Cardiac muscle cell (in vitro differentiated cells and primary cell): ENCODE measurements at places on chromosomes 16 and 17.
A peak's percentile ranks its signal among the peaks of the same experiment; 100 is the strongest.

DNA sequence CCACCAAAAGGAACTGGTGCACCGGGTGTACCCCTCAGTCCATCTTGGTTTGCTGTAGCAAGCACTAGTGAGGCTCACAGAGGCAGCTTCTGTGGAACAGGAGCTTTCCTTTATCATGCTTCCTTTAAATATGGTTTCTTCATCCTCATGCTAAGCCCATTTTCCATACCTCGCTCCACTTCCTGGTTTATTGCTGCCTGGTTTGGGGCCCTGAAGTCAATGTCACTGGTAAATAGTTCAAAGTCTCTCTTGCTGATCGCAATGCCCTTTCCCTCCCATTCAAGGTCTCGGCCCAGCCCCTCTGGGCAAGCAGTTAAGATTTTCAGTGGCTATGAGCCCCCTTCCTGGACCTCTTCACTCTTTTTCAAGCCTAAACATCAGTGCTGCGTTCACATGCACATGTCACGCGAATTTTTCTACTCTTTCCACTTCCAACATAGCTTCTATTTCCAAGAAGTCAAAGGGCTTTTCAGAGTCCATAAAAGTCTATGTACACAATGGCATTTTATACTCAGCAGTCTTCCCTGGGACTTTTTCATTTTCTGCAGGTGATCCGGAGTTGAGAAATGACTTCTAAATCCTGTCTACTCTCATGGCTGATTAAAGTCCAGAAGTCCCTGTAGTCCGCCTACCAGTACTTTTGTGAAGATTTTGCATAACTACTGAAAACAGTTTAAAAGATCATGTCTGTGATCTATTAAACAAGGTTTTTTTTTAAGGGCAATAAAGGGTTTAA lies 323.8 kb upstream of the ZFHX3 start:
- DNase-seq, result no peak

DNA sequence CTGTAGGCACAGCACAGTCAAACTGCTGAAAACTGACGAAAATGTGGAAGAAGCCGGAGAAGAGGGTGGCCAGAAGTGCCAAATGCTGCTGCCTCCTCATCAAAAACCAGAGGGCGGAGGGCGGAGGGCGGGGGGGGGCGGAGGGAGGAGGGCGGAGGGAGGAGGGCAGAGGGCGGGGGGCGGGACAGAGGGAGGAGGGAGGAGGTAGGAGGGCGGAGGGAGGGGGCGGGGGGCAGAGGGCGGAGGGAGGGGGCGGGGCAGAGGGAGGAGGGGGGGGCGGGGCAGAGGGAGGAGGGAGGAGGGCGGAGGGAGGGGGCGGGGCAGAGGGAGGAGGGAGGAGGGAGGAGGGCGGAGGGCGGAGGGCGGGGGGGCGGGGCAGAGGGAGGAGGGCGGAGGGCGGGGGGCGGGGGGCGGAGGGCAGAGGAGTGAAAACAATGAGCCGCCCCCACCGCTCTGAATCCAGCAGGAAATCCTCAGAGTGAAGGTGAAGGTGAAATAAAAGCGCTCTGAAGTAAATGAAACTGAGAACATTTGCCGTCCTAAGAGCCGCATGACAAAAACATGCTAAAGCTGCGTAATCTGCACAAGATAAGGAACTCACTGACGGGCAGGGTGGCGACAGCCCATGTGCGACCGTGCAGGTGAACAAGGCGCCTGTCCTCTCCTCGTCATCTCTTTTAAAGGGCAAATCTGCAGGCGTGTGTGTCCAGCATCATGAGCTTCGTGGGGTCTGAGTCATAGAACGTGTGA lies 22.6 kb upstream of the CBFA2T3 start:
- DNase-seq, result no peak

DNA sequence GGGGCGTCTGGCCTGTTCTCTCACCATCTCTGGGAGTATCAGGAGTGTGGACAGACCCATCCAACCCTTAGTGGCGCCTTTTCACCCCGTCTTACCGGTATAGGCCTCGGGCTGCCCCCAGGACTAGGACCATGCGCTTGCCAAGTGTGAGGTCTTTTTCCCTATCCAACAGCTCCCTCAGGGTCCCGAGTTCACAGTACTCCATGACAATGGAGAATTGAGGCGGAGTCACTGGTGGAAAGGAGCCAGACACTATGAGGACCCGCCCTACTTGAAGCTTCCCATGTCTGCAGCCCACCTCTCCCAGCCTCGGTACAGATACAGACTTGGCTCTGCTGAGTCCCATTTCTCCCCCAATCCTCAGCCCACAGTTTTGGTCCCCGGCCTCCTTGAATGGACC lies 15.9 kb upstream of the RFWD3 start:
- no peak for DNase-seq

DNA sequence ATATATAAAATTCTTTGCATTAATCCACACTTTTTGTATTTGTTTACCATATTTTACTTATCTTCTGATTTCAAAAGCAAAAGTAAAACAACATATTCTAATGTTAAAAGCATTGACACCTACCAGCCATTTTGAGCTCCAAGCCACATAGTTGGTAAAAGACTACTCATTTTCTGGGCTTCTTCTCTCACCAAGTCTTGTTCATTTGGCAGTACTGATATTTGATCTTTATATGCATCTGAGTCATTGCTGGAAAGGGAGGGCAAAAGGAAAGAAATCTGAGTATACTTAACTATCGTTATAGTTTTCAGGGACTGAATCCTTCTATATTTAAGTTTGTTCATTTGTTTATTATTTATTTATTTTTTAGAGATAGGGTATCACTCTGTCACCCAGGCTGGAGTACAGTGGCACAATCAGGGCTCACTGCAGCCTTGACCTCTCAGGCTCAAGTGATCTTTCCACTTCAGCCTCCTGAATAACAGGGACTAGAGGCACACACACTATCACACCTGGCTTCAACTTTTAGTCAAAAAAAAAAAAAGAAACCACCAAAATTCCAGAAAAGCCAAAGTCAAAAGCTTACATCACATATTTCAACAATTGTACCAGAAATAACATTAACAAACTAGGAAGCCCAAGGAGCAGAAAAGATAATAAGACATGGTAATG lies 121.0 kb upstream of the TOB1 start:
- DNase-seq, result peak; percentile 9

DNA sequence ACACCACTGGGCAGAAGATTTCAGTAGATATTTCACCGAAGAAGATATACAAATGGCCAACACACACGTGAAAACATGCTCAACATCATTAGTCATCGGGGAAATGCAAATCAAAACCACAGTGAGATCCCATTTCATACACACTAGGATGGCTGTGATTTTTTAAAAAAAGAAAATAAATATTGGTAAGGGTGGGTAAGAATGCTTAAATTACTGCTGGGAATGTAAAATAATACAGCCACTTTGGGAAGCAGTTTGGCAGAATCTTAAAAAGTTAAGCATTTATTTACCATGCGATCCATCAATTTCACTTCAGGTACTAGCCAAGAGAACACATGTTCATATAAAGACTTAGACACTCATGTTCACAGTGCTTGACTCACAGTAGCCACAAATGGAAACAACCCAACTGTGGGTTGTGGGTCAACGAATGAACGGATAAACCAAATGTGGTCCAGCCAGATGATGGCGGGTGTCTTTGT lies 6.5 kb upstream of the C16orf74 start:
- DNase-seq, result no peak

- no peak for DNase-seq
These were observed 355.1 kb upstream of the MON1B start for GRCh38 chr16:76835779-76836300.

GRCh38 chr16:71428883-71429282 lies 13.0 kb downstream of the TLE7 start:
- DNase-seq, result no peak

DNA sequence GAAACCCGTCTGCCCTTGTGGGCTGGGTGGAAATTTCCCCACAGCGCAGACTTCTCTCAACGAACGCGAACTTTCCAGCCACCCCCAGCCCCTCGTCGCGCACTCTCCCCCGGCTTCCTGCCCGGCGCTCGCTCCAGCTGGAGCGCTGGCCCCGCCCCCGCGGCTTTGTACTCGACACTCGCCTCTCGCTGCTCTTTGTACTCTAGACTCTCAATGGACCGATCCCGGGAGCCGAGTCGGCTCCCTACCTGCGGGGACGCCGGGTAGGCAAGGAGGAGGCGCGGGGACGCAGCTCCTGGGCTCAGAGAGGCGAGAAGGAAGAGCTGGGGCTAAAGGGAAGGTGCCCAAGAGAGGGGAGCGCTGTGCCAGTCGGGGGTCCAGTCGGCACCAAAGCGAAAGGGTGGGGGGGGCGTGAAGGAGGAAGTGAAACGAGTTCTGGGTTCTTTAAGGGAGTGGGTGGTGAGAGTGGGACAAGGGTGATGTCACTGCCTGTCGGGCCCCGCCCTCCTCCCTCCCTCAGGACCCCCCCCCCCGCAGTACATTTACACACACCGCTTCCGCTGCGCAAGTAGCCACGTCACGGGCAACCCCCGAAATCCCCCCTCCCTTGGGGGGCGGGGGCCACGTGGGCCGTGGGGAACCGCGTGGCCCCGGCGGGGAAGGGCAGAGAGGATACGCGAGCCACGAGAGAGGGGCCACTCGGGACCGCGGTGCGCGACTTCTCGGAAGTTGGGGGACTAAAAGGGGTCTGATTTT lies 9.7 kb downstream of the KDM6B start:
- peak; percentile 91 for DNase-seq

- no peak for DNase-seq
These were observed 647 bp downstream of the FBXL20 start for GRCh38 chr17:39400547-39401411.

- DNase-seq, result no peak
These were observed 25.9 kb upstream of the SPATA32 start for GRCh38 chr17:45287526-45288500.

DNA sequence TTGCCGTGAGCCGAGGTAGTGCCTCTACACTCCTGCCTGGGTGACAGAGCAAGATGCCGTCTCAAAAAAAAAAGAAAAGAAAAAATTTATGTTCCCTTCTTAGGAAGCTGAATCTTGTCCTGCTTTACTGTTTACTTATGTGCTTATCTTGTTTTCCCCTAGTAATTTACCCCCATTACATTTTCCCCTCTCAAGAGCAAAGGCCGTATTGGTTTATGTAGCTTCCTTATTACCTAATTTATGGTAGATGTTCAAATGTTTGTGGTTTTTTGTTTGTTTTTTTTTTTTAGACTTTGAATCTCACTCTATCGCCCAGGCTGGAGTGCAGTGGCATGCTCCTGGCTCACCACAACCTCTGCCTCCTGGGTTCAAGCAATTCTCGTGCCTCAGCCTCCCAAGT lies 10.3 kb upstream of the SLC52A1 start:
- no peak for DNase-seq
